ENCODE measurements at places on chromosomes 4 and X.

GRCh38 chr4:108484187-108484586 lies 136.2 kb upstream of the RPL34 start:
- DNase-seq = no peak

DNA sequence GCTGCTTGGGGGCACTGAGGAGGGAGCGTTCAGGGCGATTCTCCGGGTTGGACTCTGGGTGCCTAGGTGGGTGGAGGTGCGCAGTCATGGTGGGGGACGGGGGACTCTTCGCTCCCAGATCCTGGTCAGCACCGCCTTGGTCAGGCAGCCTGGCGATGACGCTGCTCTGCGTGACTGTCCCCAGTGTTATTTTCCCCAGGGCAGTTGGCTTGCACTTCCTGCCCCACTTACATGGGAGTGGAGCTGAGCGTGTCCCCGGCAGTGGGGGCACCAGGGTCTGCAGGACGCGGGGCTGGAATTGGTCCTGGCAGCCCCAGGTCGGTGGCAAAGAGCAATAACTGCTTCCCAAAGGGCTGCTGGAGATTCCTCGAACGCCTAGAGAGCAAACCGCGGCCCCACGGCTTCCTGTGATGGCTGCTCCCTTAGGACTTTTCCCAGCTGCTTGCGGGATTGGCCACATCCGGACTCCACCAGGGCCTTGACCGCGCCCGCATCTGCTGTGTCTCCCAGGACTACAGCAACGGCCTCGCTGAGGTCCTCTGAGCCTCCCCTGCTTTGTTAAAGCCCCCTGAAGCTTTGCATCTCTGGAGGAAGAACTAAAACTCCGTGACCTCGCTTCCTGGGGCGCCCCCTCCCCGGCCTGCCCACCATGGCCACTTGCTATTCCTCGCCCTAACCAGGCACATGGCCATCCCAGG lies 35.3 kb upstream of the GPR78 start:
- no peak for DNase-seq

- DNase-seq = no peak
These were observed 7.0 kb upstream of the BEND4 start for GRCh38 chr4:42159271-42160001.

DNA sequence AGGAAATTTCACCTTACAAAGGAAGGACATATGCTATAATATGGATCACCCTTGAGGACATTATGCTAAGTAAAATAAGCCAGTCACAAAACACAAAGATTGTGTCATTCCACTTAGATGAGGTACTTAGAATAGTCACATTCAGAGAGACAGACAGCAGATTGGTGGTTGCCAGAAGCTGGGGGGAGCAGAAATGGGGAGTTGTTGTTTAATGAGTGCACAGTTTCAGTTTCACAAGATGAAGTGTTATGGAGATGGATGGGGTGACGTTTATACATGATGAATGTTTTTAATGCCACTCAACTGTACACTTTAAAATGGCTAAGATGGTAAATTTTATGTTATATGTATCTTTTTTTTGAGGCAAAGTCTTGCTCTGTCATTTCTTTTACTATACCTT lies 14.8 kb upstream of the SPON2 start:
- DNase-seq = no peak

DNA sequence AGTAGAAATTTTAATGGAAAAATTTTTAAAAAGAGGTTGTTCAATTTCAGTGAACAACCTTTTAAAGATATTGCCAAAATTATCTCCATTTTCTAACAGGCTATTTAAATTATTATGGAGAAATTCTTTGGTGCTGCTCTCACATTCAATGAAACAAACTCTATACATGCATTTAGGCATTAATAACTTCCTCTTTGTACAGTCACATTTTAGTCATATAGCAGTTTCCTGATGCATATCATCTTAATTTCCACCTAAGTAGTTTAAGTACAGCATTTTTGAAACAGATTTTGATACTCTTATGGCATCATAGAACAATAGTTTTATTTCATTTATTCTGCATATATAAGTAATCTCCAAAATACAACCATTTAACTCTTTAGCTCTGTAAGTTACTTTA lies 500.1 kb downstream of the STPG2 start:
- DNase-seq = no peak

DNA sequence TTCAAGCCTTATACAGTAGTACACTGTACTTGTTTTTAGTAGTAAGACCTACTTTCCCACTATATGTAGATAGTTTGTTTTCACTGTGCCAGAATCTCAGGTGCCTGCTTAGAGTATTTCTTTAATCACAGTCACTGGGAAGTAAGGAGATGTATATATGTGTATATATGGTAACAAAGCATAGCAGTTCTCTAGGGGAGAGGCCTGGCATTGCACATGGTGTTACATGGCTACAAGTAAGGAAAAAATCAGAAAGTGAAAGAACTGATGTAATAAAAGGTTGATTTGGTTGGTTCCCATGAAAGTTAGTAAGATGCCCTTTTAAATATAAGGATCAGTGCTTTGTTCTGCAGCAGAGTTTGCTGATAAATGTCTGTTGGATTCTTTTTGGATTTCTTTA lies 9.3 kb upstream of the DCK start:
- no peak for DNase-seq

GRCh38 chr4:165921546-165921945 lies 48.5 kb downstream of the TLL1 start:
- no peak for DNase-seq

- no peak for DNase-seq
These were observed 10.8 kb downstream of the SLC10A7 start for GRCh38 chr4:146510942-146511341.

GRCh38 chrX:128883650-128884049 lies 639.6 kb downstream of the SMARCA1 start:
- DNase-seq = no peak

DNA sequence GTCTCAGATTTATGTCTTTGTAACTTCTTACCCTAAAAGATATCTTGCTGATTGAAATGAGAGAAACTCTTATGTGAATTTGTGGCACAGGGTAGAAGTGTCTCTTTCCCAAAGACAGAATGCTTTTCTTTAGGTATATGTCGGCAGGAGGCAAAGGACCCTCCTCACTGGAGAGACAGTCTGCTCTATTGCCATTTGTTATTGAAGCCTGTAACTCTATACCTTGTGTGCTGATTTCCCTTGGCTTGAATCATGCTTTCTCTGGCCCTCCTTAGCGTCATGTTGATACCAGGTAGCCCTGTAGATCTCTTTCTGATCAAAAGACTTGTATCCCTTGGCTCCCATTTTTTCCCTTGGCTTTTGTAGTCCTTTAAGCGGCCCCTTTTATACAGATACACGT lies 284.3 kb downstream of the CXXC4 start:
- no peak for DNase-seq

DNA sequence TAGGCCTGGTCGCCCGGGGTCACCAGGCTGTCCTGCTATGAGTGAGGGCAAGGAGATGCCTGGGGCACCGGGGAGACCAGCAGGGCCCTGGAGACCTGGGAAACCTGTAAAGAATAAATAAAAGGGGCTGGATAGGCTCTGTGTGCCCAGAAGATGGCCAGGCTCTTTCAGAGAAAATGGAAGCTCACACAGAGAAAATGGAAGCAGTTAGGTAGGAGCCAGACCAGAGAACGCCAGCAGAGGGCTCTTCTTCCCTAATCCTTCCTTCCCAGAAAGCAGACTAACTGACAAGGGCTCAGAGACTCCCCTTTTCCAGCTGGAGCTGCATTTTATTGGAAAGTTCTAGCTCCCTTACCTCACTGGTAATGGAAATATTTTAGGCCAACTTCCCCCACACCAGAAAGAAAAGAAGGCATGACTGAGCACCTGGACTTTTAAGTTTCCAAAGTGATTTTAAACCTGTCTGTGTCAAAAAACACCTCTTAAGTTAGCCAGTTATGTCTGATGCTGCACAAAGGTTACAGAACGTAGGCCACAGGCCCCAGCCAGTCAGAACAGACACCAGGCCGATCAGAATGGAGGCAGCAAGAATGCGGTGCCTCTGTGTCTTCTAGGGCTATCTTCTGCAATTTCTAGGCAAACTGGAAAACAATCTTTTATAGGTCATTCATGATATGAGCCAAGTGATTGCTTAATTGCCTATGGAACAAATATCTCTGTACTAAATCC lies 74.0 kb downstream of the ATG4A start:
- DNase-seq = no peak

DNA sequence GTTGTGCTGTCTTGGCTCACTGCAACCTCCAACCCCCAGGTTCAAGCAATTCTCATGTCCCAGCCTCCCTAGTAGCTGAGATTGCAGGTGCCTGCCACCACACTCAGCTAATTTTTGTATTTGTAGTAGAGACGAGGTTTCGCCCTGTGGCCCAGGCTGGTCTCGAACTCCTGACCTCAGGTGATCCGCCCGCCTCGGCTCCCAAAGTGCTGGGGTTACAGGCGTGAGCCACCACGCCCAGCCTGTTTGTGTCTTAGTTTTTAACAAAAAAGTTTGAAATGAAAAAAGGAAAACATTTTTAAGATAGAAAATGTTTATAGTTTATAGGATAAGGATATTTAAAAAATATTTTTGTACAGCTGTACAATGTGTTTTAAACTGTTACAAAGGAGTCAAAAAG lies 62.4 kb downstream of the CAPN6 start:
- DNase-seq = no peak

DNA sequence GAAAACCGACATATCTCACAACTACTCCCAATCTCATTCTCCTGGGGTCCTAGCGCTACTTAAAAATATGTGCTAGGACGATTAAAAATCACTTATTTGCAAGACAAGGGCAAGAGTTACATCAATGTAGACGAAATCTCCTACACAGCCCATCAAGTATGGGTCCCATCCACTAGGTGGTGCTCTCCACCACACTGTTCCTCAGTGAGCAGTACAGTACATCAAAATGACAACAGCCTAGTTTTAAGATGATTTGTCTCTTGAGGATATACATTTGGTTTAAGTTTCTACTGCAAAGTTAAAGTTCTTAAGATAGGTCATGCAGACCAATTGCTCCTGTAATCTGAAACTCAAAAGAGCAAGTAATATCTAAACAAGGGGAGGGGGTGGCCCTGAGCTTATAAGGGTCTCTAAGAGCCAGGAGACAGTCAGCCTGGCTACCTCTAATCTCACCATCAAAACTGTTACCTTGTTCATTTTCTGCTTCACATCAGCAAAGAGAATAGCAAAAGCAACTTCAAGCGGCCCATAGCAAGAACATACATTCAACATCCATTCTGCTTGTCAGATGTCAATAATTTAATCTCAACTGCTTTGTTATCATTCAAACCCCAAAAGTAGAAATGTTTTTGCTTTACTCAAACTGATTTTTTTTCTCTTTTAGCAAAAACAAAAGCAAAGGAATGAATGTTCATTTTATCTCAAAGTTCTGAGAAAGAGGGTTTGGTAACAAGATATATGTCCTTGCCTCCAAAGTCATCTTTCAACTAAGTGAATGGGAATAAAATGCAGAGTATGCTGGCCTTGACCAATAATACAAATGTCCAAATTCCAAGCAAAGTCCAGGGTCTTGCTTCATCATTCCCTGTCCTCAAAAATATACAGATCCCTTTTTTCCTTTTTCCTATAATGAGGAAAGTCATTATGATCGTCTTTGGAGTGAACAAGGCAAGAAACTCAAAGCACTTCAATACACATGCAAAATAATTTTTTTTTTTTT lies 53.1 kb downstream of the STX18 start:
- DNase-seq = peak; percentile 19

GRCh38 chr4:52548818-52549570 lies 110.1 kb downstream of the USP46 start:
- DNase-seq = no peak

- DNase-seq = no peak
These were observed 169.5 kb downstream of the MAML3 start for GRCh38 chr4:139984471-139984870.

GRCh38 chr4:171714791-171715454 lies 98.3 kb upstream of the GALNTL6 start:
- no peak for DNase-seq

DNA sequence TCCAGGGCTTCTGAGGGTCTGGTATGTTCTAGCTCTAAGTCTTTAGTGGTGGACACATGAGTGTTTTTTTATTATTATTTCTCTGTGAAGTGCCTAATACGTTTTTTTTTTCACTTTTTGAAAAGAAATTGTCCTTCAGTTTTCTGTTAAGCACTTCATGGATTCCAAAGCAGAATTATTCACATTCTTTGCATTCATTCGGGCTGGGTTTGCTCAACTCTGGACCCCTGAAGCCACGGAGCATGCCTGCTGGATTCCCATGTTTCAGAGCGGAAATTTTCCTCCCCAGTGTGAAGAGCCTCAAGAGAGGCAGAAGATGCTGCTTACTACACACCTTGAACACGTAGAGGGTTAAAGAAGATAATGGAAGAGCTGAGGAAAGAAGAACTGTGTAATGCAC lies 107.5 kb downstream of the EGF start:
- DNase-seq = no peak

DNA sequence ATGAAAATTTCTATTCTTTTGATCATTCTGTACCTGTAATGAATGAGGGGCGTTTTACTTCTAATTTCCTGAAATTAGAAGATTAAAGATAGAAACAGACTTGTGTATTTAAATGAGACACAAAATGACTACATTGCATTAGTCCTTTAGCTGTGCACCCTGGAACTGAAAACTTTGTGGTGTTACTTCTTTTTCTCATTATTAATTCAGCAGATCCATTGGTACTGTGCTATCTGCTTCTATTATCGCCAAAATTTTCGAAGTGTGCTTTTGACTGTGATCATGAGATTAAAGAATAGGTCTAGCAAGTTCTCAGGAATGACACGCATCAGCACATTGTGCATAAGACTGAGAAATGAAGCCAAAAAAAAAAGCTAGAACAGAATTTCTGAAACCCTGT lies 1938.9 kb upstream of the TENM3 start:
- no peak for DNase-seq

DNA sequence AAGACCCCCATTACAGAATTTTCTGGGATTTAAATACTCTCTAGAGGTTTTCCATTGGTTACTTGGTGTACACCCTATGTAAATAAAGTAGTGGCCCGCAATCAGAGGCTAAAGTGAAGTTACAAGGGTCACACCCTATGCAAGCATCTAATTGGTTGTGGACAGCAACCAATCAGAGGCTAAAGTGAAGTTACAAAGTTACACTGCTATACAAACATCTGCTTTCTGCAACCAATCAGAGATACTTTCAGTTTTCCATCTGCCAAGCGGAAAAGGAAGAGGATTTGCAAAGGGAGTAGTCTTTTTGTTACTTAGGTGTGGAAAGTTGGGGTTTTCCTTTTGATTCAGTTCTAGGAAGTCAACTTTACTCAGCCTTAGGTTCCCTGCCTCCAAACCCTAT lies 2.0 kb upstream of the ATRX start:
- no peak for DNase-seq
